ENCODE measurements at places on chromosomes 6 and 20. TPM values are rescaled to one million over a fixed set of nuclear protein-coding genes. Genes with fewer than 3 reads are reported as not detected.

- no peak for DNase-seq
These were observed 50.2 kb downstream of the STK35 start for GRCh38 chr20:2151858-2152281.

DNA sequence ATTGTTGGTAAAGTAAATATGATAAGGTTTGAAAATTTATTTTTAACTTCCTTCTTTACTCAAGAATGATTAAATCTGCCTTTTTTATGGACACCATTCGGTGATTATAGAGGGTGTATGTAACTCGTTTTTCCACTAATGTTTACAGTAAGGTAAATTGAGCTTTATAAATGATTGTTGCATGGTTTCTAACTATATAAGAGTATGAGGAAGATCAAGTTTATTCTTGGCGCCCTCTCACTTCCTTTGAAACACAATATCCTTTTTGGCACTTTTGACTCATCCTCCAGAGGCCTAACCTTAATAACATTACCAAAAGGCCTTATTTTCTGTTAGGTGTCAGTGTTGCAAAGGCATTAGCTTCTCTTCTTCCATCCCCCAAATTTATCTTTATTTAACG lies 41.8 kb upstream of the MTRF1L start:
- no peak for DNase-seq

Gene MUCL3
- total RNA-seq, result not detected

- no peak for DNase-seq
These were observed 301.8 kb downstream of the BTBD9 start for GRCh38 chr6:38337819-38338465.

DNA sequence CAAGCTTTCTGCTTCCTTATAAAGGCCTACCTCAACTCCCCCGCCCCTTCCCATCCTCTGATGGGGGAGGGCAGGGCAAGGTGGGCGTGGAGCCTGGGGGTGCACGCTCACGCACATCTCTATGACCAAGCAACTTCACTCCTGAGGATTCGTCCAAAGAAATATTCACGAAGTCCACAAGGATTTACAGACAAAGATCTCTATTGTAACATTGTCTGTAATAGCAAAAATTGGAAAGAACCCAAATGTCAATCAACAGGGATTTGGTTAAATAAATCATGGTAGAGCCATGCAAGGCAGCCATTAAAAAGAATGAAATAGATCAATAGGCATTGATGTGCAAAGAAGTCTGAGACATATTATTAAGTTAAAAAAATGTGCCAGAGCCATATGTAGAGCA lies 130.4 kb upstream of the AFDN start:
- no peak for DNase-seq

Gene TIAM2
- 113 TPM for total RNA-seq

DNA sequence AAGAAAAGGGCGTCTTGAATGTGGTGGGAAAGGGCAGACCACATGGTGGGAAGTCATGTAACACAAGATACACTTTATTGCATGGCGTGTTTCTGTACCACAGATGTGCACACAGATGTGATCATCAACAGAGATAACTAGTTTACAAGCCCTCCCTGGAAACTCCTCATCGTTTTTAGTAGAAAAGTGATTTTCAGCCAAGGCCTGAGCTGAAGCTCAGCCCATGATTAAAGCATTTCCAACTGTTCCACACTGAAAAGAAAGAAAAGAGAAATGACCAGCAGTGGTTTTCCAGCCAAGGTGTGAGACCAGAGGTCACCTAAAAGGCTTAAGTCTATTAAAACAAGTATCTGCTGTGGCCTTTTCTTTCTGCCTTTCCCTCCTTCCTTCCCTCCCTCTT lies 463.9 kb upstream of the JAG1 start:
- no peak for DNase-seq

DNA sequence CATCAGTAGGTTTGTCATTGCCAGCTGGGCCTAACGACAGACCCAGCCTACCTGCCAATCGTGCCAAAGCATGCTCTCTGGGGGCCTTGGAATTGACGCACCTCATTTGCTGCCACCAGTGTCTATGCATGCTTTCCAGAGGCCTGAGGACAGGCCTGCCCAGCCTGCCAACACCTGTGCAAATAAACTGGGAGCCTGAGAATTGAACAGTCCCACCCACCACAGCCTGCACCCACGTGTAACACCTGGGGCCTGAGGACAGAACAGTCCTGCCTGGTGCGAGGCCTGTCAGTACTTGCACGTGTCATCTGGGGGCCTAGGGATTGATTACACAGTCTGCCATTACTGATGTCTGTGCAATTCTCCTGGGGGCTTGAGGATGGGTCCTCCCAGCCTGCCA lies 6.2 kb upstream of the RNF217 start:
- DNase-seq, result no peak

DNA sequence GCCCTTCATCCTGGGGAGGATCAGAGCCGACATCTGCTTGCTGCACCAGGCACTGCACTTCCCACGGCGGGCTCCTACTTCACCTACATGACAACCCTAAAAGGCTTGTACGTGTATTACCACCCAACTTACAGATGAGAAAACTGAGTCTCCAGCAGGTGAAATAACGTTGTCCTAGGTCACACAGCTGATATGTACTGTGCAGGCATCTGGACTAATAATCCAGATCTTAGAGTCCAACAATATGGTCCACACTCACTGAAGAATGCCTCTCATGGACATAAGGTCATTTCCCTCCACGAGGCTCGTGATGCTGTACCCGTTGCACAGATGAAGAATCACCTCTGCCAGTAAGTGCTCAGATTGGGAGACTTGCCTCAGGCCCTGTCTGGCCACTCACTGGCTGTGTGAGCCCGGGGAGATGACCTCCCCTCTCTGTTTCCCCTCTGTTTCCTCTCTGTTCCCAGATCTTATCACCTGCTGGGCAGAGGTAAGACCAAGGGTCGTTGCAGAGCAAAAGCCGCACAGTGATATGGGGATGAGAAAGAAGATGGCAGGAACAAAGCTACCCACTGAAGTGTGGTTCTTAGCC lies 32.1 kb downstream of the TGM2 start:
- no peak for DNase-seq

DNA sequence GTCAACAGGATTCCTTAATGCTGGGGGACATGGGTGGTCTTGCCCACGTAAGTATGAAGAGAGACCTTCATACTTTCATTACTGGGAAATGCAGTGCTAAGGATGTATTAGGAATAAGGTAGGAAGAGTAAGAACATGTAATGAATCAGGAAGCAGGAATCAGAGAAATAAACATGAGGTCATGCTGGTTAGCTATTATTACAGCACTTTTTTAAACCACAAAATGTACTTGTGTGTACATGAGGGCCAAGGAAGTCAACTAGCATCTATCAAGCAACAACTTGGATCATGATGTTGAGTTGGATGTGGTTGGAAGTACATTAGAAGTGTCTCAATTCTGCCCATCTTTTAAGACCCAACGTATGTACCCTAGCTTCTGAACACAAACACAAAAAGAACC lies 63.5 kb upstream of the E2F3 start:
- no peak for DNase-seq

GRCh38 chr6:167501831-167502385 lies 177.0 kb downstream of the TTLL2 start:
- DNase-seq, result no peak

DNA sequence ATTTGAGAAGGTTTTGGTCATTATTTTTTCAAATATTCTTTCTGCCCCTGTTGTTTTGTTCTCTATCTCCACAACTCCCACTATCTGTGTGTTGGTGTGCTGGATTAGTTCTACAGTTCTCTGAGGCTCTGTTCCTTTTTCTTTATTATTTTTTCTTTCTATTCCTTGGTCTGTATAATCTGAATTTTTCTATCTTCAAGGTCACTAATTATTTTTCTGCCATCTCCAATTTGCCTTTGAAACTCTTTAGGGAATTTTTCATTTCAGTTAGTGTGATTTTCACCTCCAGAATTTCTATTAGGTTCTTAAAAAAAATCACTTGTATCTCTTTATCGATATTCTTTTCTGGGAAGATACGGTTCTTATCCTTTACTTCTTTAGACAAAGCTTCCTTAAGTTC lies 82.1 kb upstream of the GGTLC1 start:
- no peak for DNase-seq

DNA sequence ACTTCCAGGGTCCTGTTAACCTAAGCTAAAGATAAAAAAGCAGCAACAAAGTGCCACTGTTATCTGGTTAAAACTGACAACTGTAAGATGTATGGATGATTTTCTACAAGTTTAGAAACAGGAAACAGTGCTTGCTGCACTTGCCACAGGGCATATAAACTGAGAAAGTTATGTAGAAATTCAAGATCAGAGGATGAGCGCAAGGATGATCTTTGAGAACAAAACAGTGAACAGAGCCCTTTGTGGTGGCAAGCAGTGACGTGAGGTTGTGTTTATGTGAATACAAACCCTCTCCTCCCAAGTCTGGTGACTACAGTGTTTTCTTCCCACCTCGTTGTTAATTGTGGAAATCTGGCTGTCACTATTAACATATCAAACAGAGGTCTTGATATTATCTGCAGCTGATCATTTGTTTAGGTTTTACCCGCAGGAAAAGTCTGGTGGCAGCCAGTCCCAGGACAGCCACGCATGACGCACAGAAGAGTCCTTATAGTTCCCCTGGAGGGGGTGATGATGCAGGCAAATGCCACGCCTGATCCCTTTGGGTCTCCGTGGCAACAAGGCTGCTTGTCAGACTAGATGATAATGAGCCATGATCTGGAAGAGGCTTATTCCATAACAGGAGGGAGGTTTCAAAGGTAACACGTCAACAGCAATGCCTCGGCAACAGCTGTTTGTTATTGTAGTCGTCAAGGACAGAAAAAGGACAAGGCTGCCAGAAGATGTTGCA lies 43.1 kb upstream of the TNFAIP3 start:
- DNase-seq, result peak; percentile 21

- no peak for DNase-seq
These were observed 10.0 kb upstream of the FAM210B start for GRCh38 chr20:56348746-56349145.

Gene ACTL10
- total RNA-seq, result 1.0 TPM

DNA sequence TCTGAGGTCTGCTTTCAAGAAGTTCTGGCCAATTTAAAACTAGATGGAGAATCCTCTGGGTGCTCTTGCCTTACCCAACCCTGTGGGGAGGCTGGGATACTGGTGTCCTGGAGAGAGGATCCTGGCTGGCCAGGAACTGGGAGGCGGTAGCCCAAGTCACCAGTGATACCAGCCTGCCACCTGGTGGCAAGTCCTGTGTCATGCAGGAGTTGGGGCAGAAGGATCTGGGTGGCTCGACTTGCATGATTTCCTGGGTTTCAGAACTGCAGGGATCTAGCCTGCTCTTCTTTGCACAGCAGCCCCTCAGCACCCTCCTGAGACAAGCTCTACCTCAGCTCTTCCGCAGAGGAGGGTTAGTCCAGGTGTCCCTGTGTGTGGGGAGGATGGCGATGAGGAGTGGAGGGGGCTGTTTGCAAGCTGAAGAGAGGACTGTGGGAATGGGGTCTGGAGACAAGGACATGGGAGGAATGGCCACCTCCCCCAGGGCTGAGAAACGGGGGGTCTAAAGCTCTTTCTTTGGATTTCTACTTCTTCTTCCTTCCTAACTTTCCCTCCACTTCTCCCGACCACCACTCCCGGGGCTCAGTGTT lies 4.2 kb downstream of the KCNK17 start:
- peak; percentile 89 for DNase-seq

DNA sequence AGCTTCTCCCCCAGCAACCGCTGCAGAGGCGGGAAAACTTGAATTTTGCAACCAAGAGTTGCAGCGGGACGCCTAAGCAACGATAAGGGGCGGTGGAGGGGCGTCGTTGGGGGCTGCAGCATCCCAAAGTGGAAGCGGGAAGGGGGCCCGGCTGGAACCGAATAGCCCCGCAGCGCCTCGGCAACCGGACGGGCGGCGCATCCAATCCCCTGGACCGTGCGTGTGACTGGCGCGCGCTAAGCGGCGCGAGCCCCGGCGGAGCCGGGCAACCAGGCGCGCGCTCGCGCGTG lies 670 bp upstream of the PARD6B start:
- no peak for DNase-seq

DNA sequence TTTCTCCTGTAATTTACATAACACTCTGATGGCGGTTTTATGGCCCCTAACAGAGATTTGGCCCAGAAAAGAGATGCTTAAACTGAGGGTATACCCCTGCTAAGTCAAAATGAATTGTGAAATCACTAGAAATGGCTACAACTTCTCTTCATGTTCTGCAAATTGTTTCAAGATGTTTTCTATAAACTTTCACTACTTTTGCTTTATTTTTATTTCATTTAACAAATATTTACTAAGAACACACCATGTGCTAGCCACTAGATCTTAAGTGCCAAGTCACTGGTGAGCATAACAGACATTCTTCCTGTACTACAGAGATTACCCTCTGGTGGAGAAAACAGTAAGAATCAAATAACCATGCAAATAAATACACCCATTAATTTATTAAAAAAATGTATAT lies 87.6 kb downstream of the KCNQ5 start:
- DNase-seq, result no peak

Gene NNAT
- 1,047 TPM for total RNA-seq

Gene BPIFB1
- total RNA-seq, result not detected

DNA sequence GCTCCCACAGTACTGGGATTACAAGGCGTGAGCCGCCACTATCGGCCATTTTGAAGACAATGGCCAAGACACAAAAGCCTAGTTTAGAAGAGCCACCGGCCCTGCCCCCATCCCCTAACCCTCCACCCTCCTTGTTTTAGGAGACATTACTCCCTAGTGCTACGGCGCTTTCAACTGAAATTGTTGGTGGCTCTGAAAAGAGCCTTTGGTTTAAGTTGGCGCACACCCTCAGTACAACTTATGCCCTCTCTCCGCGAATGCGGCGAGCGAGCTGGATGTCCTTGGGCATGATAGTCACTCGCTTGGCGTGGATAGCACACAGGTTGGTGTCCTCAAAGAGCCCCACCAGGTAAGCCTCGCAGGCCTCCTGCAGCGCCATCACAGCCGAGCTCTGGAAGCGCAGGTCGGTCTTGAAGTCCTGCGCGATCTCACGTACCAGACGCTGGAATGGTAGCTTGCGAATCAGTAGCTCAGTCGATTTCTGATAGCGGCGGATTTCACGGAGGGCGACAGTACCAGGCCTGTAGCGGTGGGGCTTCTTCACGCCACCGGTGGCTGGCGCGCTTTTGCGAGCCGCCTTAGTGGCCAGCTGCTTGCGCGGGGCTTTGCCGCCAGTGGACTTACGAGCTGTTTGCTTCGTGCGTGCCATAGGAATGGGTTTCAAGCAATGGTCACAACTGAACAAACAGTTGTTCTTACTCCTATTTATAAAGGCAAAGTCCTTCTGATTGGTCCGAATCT lies 114.9 kb upstream of the BTN3A2 start:
- DNase-seq, result peak; percentile 63

Gene SLC22A16
- total RNA-seq, result not detected

DNA sequence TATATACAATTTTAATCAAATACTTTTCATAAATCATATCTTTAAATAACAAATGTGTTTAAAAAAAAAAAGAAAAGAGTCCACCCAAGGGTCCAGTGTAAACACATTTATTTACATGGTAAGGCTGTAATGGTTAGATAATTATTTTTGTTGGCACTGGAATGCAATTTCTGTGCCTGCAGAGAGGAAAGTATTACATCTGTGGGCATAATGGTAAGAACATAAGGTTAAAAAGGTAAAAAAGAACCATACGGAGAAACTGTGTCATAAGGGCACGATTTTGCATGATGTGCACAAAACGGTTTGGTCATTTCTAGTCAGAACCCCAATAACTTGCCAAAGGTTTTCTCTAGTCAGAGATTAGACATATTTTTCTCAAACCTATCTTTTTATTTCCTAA lies 54.3 kb downstream of the RWDD2A start:
- no peak for DNase-seq

Data from glutamatergic neuron (in vitro differentiated cells).